ENCODE measurements at places on chromosomes 16 and 17.

DNA sequence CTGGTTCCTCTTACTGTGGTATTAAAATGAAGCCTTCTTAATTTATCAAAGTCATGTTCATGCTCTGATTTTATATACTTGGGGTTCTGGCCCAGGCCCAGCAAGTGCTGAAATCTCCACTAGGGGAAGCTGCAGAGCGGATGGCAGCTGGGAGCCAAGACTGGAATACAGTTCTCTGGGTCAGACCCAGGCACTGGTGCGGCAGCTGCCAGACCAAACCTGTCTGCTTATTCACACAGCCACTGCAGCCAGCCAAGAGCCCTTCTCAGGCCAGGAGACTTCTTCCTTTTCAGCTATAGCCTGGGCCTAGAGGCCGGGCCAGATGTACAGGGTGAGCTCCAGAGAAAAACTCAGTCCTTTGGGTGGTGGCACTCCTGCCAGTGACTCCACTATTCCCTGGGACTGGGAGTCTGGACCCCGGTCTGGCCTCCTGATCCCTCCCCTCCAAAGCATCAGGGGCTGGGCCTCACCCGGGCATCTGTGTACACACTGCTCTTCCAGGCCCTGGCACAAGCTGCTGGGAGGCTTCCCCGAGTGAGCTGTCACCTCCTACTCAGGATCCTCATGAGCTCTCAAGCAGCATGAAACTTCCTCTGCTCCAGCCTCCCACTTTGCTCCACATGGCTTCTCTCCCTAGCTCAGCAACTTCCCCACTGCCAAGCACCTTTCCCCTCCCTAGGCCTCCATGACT lies 24.4 kb downstream of the ATP6V0D1 start:
- peak; percentile 49 for DNase-seq

- no peak for DNase-seq
Observed at GRCh38 chr17:33138627-33139026, 147.0 kb downstream of the SPACA3 start.

DNA sequence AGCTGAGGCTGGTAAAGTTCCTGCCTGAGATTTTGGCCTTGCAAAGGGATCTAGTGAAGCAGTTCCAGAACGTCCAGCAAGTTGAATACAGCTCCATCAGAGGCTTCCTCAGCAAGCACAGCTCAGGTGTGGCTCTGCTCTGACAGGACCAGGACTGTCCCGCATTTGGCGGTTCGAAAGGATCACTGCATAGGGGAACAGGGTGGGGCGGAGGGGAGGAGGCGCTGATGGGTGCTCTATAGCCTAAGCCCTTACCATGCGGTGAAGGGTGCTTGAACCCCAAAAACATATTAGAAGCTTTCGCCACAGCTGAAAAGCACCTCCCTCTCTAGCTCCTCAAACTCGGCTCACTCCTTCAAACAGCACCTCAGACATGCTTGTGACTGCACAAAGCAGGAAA lies 29.9 kb upstream of the ENDOV start:
- no peak for DNase-seq

- no peak for DNase-seq
Observed at GRCh38 chr17:82064433-82065192, 991 bp downstream of the DUS1L start.

- DNase-seq: no peak
Observed at GRCh38 chr16:83118365-83118764, 491.6 kb downstream of the CDH13 start.

- DNase-seq: no peak
Observed at GRCh38 chr16:28264656-28265055, 27.7 kb upstream of the SBK1 start.

GRCh38 chr17:55652114-55652823 lies 70.4 kb downstream of the TMEM100 start:
- no peak for DNase-seq

GRCh38 chr16:67391424-67392300 lies 1.6 kb downstream of the TPPP3 start:
- no peak for DNase-seq

GRCh38 chr17:46785696-46786095 lies 32.8 kb downstream of the WNT3 start:
- no peak for DNase-seq

- no peak for DNase-seq
Observed at GRCh38 chr17:71899317-71899716, 221.5 kb upstream of the SOX9 start.

DNA sequence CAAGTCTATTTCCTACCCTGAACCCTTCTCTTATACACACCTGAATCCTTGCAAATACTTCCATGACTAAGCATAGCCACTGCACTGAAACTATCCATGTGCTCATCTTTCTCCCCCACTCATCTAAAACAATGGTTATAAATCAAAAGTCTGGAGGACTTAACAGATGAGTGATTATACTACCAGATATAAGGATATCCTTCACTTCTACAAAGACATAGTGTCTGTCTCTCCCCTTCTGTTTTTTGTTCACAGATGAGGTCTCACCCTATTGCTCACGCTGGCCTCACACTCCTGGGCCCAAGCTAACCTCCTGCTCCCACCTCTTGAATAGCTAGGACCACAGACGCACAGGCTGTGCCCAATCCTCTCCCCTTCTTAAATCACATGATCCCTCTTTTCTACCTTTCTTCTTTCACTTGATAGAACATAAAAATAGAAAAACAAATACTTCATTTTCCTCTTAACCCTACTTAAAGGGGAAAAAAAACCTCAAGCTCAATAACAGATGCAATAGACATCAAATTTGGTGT lies 19.2 kb downstream of the CEP112 start:
- no peak for DNase-seq

- no peak for DNase-seq
Observed at GRCh38 chr16:87329436-87330256, 12.5 kb upstream of the C16orf95 start.

Measured in hematopoietic multipotent progenitor cell treated with erythropoietin and hydrocortisone succinate and interleukin-3 and kit ligand, for 4 days (in vitro differentiated cells).